ENCODE measurements at places on chromosomes 11 and 22.

DNA sequence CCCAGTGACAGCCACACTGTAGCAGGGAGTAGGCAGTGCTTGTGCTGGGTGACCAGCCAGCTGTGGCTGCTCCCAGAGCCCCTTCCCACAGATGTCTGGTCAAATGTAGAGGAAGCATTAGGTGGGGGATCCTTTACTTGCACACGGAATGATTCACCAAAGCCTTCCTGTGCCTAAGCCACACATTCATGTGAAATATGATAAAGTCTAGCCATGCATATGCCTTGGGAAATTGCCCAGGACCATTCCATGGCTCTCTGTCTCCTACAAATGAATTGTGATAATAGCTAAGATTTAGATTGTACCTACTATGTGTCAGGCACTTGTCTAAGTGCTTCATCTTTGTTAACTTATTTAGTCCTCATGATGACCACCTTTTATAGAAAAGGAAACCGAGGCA, 217.5 kb upstream of the E2F8 start:
- no peaks in the 10 kb centered on the region for H3K4me1 ChIP-seq
- no peak overlapping the region for H3K27ac ChIP-seq
- no peak for DNase-seq
- no peaks in the 10 kb centered on the region for H3K27me3 ChIP-seq
- no peak overlapping the region for H3K4me3 ChIP-seq

GRCh38 chr11:4455419-4455818, 6.3 kb downstream of the OR52K2 start:
- H3K4me1 ChIP-seq = peaks cover 56% of the 10 kb centered on the region
- no peaks in the 10 kb centered on the region for H3K27me3 ChIP-seq

- no peak for DNase-seq
- H3K4me3 ChIP-seq = no peak overlapping the region
- no peaks in the 10 kb centered on the region for H3K4me1 ChIP-seq
- no peaks in the 10 kb centered on the region for H3K27me3 ChIP-seq
- no peaks in the 10 kb centered on the region for H3K36me3 ChIP-seq
Measured at GRCh38 chr11:115698243-115698642, 194.0 kb upstream of the CADM1 start.

DNA sequence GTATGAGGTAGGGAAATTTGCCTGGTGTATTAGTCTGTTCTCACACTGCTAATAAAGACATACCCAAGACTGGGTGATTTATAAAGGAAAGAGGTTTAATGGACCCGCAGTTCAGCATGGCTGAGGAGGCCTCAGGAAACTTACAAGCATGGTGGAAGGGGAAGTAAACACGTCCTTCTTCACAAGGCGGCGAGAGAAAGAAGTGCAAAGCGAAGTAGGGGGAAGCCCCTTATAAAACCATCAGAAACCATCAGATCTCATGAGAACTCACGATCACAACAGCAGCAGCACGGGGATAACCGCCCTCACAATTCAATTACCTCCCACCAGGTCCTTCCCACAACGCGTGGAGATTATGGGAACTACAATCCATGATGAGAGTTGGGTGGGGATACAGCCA, 12.0 kb upstream of the RFPL2 start:
- H3K27ac ChIP-seq = no peak overlapping the region
- no peak overlapping the region for H3K4me3 ChIP-seq
- no peak for DNase-seq
- H3K4me1 ChIP-seq = peaks cover 3% of the 10 kb centered on the region
- H3K27me3 ChIP-seq = no peaks in the 10 kb centered on the region

DNA sequence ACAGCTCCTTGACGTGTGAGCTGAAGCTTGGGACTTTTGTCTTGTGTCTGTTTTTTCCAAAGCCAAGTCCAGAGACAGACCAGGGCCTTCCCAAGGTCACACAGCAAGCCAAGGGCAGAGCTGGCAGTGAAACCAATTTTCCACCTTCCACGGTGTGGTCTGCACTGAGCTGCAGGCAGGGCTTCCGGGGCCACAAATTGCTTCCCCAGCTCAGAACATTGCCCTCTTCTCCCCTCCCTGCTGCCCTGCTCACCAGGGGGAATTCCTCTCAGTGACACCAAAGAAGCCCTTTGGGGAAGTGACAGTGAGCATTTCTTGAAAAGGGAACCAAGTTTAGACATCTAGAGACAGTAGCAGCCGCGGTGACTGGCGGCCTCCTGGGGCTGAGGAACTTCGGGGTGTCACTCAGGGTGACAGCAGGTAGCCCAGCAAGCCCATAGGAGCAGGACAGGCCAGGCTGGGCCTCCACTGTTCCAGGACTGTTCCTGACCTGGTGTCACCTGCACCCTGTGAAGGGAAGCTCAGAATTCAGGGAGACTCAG, 9.2 kb downstream of the FXYD2 start:
- H3K4me3 ChIP-seq = no peak overlapping the region
- no peak overlapping the region for H3K27ac ChIP-seq
- H3K4me1 ChIP-seq = peaks cover 6% of the 10 kb centered on the region
- peak; percentile 78 for DNase-seq
- H3K27me3 ChIP-seq = no peaks in the 10 kb centered on the region
